Activated gamma-delta T cell treated with Interleukin-2 at 50 U/mL for 16 hours (primary cell): ENCODE measurements at places on chromosomes 16 and 17.
A peak's percentile ranks its signal among the peaks of the same experiment; 100 is the strongest.

- DNase-seq = peak; percentile 55
These were observed 38.5 kb downstream of the MSI2 start for GRCh38 chr17:57294629-57295501.

DNA sequence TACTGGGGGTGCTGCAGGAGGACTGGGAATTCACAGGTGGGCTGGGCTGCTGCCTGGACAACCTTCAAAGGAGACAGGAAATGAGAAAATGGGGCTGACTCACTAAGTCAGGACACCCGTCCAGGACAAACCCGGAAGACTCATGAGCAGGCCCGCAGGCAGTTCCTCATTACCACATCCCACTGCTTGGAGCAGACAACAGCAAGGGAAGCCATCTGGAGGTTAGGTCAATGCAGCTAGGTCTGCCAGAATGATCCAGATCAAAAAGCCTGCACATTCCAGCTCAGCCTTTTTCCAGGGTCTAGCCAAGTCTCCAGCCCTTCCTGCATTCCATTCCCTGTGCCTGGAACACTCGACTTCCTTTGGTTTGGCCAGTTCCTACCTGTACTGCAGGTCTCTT is 536.5 kb upstream of the CDH11 start:
- no peak for DNase-seq

- no peak for DNase-seq
These were observed 2.4 kb downstream of the USP6 start for GRCh38 chr17:5118219-5118618.

GRCh38 chr17:34769049-34769448 is 189.7 kb downstream of the TMEM132E start:
- no peak for DNase-seq

GRCh38 chr16:20072146-20072873 is 1.4 kb downstream of the GPR139 start:
- DNase-seq = no peak

DNA sequence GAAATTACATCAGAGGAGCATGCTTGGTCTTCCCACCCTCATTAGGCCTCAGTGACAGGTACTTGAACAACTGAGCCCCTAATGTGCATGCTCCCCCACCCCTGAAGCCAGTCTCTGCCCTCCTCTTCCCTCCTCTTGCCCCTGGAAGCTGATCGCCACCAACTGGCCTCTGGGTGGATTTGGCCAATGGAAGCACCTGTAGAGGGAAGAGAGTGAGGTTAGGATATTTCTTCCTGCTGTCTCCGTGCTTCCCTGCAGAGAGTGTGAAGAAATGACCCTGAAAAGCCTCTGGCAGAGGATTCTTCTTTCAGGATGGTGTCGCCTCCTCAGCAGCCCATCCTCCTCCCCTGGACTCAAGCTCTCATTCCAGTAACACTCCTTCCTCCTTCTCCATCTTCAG is 5.9 kb upstream of the CBLN1 start:
- DNase-seq = no peak

DNA sequence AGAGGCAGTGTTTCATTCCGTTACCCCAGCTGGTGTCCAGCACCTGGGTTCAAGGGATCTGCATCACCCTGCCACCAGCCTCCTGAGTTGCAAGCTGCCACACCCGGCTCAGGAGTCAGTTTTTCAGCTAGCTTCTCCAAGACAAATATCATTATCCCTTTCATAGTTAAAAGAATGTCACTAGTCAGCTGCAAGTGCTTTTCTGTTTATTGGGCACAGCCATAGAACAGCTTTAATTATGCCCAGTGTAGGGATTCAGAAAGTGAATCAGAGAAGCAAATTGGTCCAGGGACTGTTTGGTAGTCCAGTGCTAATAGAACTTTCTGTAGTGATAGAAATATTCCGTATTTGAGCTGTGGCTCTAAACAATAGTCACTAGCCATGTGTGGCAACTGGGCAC is 2.9 kb upstream of the AOC3 start:
- DNase-seq = no peak

- no peak for DNase-seq
These were observed 17.1 kb downstream of the ITGB4 start for GRCh38 chr17:75738218-75738802.

DNA sequence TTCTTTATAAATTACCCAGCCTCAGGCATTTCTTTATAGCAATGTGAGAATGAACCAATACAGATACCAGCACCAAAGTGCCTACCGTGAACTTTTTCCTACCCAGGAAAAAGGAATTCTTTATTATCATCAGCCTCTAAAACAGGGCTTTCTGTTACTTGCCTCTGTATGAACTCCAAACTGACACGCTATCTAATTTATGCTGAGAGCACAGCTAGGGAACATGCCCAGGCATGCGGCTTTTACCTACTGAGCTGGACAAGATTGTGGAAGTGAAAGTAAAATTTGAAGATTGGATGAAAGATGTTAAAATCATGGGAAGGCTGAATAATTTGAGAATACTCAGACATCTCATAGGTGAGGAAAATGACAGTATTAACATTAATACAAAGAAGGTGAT is 24.4 kb upstream of the ADCY9 start:
- no peak for DNase-seq

DNA sequence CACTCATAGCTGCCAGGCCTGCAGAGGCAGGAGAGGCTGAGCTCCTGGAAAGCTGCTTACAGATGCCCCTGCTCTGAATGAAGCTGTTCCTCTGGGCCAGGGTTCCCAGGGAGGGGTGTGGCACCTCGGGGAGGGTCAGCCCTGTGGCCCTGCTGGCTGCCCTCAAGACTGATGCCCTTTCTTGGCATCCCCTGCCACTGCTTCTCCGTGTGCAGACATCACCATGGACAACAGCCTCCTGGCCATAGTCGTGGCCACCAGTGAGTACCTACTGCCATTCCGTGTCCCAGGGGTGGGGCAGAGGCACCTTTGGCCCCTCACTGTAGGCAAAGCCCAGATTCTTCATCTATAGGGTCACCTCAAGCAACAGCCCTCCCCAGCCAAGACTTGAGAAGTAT is 8.9 kb downstream of the MRPL27 start:
- DNase-seq = no peak

DNA sequence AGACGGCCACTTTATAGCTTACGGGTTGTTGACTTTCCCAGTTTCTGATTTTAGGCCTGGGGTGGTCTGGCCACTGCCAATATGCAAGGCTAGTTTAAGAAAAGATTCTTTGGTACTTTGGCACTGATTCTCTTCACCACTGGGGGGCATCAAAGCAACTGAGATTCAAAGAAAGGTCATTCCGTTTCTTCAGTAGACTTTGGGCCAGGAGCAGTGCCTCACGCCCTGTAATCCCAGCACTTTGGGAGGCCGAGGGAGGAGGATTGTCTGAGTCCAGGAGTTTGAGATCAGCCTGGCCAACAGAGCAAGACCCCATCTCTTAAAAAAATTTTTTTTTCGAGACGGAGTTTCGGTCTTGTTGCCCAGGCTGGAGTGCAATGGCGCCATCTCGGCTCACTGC is 53.0 kb downstream of the RPA1 start:
- peak; percentile 26 for DNase-seq

GRCh38 chr17:74994440-74994839 is 7.0 kb downstream of the CDR2L start:
- no peak for DNase-seq

DNA sequence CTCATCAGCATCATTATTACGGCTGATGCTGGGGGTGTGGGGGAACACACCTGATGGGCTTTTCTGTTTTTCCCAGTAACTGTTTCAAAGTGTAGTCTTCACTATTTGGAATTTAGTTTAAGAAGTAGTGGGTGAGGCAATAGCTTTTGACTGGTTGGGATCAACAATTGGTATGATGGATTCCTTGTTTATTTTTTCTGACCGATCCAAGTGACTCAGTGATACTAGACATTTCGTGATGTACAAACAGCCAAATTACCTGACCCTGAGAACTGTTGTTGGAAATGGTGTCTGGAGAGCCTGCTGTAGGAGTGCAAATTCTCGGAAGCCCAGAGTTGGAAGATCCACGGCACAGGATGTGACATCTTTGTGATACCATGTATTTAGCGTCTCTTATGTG is 204.2 kb downstream of the PRKCA start:
- no peak for DNase-seq

GRCh38 chr17:48627623-48628521 is 1.7 kb upstream of the HOXB9 start:
- DNase-seq = no peak

DNA sequence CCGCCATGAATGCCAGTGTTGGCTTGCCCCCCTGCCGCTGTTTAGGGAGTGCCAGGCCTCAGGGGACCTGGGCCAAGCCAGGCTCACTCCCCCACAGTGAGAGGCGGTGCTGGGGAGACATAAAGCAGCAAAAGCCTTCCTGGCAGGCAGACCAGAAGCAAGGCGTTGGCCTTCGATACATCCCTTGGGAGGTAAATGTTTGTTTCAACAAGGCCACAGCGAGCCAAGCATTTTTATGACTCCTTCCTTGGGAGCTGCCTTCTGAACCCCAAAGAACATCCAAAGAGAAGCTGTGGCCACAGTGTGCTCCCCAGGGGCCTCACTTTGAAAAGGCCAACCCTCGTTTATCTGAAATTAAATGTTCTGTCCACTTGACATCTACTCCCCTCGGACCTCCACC is 119.7 kb upstream of the CIBAR2 start:
- no peak for DNase-seq

DNA sequence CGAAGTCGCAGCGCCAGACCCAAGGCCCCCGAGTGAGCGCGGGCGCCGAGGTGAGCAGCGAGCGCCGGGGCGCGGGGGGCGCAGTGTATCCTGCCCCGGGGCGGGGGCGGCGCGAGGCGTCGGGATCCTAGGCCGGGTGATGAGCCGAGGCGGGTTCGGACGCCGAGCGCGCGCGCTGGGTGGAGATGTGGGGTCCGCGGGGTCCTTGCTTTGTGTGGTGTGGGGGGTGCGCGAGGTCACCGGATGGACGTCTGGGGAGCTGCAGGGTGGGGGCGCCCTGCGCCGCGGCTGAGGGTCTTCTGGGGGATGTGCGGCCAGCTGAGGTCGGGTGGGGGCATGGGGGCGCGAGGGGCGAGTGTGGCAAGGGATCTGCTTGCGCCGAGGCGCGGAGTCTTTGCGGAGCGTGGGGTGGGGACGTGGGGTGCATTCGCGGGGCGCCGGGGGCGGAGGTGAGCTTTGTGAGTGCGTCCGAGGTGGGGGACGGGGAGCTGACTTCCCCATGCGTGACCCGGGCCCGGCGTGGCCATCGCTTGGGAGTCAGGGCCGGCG is 560 bp downstream of the RAI1 start:
- DNase-seq = peak; percentile 14

DNA sequence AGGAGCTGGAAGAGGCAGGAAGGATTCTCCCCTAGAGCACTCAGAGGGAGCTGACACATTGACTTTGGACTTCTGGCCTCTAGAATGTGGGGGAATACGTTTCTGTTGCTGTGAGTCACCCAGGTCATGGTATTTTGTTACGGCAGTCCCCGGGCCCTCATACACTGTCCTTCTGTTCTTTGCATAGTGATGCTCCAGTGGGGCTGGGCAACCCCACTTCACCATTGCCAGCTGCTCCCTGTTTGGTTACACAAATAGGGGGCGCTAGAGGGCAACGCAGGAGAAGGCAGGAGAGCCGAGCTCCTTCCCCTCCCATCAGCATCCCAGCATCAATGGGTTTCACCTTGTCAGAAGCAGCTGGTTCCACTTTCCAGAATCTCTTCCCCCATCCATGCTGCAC is 257.7 kb upstream of the FOXF1 start:
- DNase-seq = no peak

DNA sequence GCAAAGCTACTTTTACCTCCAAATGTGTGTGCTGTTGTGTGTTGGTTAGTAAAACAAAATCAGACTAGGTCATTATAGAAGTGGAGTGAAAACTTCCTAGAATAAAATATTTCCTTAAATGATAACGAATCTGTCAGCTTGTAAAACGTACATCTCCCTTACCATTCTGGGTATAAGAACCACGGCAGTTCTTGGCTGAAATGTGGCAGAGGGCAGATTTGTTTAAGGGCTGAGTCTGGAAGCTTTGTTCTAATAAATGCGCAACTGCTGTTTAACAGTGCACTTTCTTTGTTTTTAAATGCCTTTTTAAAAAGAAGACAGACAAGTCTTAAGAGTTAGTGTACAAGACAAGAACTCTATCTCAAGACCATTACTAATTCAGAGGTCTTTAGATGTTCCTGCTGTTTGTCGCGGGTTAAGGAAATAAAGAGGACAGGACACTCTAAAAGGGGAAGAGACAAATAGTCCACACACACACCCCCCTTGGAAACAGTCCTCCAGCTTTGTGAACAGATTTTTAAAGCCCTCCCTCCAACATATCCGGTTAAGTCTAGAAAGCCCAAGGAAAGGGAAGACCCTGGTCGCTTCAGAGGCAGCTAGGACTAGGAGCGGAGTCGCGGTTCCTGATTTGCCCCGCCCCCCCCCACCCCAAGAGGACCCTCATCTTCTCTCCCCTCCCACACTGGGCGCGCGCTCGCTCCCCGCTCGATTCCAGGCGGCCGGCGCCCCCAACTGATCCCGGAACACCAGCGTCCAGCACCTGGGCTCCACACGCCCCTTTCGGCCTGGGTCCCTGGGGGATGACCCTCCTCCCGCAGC is 658 bp downstream of the SYNRG start:
- no peak for DNase-seq

GRCh38 chr16:58498341-58499091 is 1.4 kb upstream of the NDRG4 start:
- DNase-seq = no peak
